ENCODE measurements at places on chromosomes 5 and 9.
A peak's percentile ranks its signal among the peaks of the same experiment; 100 is the strongest.

- no peak for DNase-seq
Observed at GRCh38 chr9:14318934-14319580, 5.1 kb upstream of the NFIB start.

- no peak for DNase-seq
Observed at GRCh38 chr9:84856181-84856632, 186.7 kb downstream of the NTRK2 start.

GRCh38 chr5:15575666-15576065 is 75.7 kb downstream of the FBXL7 start:
- no peak for DNase-seq

DNA sequence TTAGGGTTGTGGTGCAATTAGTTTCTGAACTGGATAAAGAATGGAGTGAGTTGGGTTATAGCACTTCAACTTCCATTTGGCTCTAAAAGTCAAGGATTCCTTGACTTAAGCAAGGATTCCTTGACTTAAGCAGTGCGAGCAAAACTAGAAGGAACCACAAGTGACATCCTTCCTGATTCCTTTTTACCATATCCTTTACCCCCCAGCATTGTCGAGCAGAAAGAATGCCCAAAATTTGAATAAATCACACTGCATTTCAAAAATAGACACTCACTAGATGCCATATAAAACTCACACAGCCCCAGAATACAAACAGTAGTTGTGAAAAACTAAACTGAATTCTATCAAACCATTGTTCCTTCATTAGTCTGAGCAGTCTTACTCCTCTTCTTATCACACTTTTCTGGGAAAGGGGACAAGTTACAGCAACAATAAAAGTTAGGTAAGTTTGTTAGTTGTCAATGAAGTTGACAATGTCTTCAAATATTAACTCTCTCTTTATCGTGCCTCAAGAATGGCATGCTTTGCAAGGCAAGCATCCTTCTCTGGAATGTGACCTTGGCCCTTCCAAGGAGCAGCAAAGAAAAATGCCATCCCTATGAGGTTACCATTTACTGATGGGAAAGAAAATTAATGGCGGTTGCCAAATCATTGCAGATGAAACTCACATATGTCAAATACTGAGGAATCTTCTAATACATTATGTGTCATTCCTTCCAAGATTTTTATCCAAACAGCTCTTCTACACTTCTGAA is 273.3 kb upstream of the ANKRD55 start:
- no peak for DNase-seq

DNA sequence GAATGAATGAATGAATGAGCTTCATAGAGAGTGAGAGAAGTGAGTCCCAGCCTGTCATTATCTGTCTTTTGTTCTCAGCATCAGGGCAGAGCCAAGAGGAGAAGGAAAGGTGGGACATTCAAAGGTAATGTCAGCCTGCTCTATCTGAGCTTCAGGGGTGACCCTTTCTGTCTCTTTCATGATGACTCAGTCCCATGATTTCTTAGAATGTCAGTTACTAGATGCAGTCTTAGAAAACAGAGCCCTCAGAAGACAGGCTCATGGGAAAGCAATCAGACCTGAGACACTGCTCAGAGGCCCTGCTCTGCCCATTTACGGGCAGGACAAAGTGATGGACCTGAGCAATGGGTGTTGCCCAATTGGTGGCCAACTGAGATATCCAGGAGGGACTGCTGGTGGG is 1.1 kb downstream of the SPATA31D1 start:
- no peak for DNase-seq

DNA sequence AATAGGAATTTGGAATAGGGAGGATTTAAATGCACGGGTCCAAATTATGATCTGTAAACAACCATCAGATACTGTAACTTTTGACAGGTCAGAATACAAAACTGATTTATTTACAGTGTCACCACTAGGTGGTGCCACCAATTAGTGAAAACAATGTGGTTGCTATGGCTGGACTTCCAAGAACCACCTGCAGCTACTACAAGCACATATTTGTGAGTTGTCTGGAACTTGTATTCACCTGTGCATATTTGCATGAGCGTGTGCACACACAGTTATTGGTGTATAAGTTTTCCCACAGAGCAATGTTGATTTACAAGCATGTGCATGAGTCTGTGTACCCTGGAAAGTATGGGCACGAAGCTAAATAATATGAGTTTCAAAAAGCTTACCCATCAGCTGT is 3.0 kb upstream of the HRCT1 start:
- no peak for DNase-seq

DNA sequence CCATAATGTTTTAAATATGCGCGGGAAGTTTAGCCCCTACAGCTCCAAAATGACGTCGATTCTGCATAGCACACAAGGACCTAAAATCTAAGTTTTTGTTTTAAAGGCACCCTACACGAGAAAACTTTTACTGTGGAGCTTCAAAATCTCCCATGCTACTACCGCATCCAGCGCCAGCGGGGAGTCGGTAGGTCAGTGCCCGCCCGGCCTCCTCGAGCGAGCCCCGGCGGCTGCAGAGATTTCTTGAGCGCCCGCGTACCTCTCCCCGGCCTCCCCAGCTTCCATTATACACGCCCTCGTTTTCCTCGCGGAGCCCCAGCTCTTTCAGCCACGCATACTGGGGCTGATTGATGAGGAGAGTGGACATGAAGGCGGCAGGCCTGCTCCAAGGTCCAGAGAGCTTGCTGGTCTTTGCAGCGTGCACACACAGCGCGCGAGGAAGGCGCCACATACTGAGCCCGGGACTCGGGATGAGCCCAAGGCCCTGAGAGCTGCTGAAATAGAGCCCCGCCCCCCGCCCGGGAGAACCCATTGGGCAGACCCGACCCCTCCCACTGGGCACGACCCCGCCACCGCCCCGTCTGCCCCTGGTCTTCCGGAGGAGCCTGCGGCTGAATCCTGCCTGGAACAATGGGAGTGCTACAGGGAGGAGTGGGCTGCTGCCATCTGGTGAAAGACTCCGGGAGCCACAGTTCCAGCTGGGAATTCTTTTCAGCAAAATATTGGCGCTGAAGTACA is at the start of gene ALDH7A1:
TSS of gene ALDH7A1 (minus strand) at position 472 of the 738 bp plus-strand sequence. CDS start at position 451, 21 bp downstream.
- peak; percentile 71 for DNase-seq

GRCh38 chr9:117092582-117092981 is 322.3 kb downstream of the ASTN2 start:
- DNase-seq, result no peak

GRCh38 chr9:124188331-124189110 is 69.2 kb upstream of the NEK6 start:
- DNase-seq, result no peak

DNA sequence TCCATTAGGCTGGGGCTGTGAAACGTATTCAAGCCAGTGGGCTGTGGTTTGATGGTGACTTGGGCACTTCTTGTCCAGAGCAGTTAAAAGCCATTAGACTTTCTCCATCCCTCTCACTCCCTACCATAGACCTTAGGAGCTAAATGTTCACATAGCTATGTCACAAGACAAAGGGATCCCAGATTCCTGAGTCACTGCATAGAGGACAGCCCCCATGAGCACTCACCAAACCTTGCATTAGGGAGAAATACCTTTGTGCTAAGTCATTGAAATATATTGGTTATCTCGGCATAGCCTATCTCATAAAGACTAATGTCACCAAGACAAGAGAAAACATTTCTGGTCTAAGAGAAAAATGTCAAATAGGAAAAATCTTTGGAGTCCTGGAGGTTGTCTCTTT is 104.3 kb downstream of the TRPM6 start:
- DNase-seq, result no peak

- no peak for DNase-seq
Observed at GRCh38 chr5:56705217-56705616, 110.1 kb upstream of the MAP3K1 start.

- DNase-seq, result no peak
Observed at GRCh38 chr5:38292228-38292627, 33.9 kb downstream of the EGFLAM start.

DNA sequence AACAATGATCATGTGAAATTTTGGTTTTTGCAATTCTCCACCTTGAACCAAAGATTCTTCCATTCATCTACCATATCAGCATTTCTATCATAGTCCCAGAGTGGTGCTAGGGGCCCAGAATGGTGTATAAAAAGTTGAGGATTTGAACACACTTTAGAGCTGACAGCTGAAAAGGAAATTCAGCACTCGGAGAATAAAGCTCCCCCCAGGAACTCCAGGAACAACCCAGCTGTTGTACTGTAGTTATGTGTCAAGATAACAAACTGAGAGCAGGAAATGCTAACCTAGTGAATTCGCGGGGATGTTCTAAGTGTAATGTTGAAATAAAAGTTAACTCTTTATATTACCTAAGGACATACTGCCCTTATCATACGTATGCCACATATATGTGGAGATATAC is 216.7 kb downstream of the NFIB start:
- DNase-seq, result no peak

DNA sequence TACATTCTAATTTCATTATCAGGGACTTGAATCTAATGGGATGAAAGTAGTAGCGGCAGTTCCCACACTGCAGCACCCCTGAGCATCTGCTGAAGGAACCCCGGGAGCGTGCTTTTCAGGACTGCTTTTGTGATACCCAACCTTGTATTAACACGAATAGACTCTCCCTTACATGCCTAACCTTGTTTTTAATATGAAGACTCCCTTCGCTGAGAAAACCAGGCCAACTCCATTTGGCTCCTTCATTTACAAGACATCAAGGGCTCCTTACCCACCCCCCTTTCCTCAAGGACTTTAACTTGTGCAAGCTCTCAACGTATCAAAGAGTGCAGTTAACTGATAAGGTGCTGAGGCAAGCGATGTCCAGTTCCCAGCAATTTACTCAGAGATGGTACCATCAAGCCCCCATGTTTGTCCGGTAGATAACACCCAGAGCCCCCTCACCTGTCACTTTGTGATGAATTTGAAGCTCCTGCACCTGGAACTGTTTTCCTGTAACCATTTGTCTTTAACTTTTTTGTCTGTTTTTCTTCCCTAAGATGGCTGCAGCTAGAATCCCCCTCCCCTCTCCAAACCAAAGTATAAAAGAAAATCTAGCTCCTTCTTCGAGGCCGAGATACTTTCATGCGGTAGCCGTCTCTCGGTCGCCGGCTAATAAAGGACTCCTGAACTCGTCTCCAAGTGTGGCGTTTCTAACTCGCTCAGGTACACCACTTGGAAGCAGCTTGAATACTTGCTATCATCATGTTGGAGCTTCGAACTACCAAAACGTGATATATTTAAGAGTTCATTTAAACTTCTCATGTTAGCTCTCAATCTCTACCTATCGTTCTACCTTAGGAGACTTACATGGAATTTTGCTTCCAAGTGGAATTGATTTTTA is 10.7 kb downstream of the HNRNPH1 start:
- DNase-seq, result no peak

GRCh38 chr9:113719919-113720318 is 156.2 kb upstream of the ZNF618 start:
- no peak for DNase-seq

GRCh38 chr5:111530298-111530740 is 18.0 kb upstream of the STARD4 start:
- peak; percentile 71 for DNase-seq

DNA sequence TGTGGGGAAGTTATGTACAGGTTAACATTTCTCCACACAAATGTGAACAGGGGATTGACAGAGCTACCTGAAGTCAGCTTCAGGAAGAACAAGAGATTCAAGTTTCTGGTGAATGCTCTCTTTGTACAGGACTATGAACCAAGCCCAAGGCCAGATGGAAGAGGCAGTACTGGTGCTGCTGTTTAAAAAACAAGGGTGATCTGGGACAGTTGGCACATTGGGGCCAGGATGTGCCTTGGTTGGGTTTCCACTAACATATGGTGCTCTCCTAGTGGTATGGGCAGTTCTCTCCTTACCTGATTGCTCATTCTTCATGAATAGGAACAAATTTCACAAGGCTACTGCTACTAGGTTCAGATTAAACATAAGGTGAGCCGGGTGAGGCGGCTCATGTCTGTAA is 40.0 kb downstream of the MTMR12 start:
- DNase-seq, result no peak

DNA sequence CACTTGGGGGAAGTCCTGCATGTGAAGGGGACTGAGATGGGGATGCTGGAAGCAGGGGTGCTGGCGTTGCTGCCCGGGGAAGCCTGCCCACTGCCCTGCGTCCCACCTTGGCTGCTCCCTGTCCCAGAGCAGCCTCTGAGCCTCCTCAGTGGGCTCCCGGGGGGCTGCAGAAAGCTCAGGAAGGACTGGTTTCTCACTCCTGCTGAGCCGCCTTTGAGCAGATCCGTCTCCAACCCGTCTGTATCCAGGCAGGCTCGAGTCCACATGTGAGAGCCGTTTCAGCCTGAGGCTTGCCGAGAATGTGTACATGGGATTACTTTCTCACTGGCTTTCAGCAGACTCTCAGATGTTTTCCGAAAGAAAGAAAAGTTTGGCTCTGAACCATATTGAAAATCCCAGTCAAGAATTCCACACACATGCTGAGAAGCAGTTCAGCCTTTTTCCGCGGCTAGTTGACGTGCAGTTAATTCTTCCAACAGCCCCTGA is 95.3 kb upstream of the COL5A1 start:
- no peak for DNase-seq

- DNase-seq, result no peak
Observed at GRCh38 chr5:11962122-11962521, 57.9 kb upstream of the CTNND2 start.

GRCh38 chr5:14438195-14438606 is 143.4 kb upstream of the OTULINL start:
- no peak for DNase-seq

- DNase-seq, result no peak
Observed at GRCh38 chr5:114101153-114101552, 260.7 kb upstream of the KCNN2 start.

- DNase-seq, result no peak
Observed at GRCh38 chr9:29564564-29564963, 1991.3 kb upstream of the C9orf72 start.

- DNase-seq, result no peak
Observed at GRCh38 chr5:66904189-66904588, 292.4 kb downstream of the CD180 start.

GRCh38 chr9:89748021-89748670 is 143.3 kb downstream of the GADD45G start:
- DNase-seq, result no peak

GRCh38 chr9:121296213-121297127 is 28.5 kb downstream of the GSN start:
- no peak for DNase-seq

DNA sequence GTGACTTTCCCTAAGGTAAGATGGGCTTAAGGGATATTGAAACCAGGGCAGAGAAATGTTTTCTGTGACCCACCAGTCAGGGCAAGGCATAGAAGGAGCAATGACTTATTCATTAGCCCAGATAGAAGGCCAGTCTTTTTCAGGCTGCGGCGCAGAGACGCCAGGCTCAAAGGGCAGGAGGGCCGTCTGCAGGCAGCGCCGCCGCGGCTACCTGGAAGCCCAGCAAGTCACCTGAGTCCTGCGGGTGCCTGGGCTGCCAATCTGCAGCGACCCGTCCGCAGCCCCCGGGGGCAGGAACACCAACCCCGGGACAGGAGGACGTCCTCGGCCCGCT is 322 bp upstream of the SH3GL2 start:
- no peak for DNase-seq

DNA sequence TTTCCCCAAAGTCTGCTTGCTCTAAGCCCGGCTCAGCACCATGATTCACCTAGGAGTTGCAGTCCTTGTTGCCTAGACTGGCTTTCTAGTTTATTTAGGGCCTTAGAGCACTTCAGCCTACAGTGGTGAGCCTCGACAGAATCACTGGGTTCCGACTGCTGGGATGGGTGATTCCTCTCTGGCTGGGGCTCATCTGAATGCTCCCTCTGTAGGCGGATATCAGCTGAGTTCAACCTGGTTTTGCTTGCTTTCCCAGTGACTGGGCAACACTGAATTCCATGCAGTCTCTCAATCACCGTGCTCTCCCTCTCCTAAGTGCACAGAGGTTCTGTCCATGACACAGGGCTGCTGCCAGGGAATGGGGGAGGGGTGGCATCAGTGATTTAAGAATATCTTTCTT is 54.1 kb downstream of the OSMR start:
- DNase-seq, result no peak

GRCh38 chr5:161064297-161064696 is 212.3 kb upstream of the ATP10B start:
- no peak for DNase-seq

Data from stimulated activated CD4-positive, alpha-beta T cell treated with anti-CD3 and anti-CD28 coated beads, Interleukin-2, amount 100 ng/mL, for 24 hours (primary cell).